ENCODE measurements at places on chromosomes 7 and 10. TPM values are rescaled to one million over a fixed set of nuclear protein-coding genes. Genes with fewer than 3 reads are reported as not detected.

DNA sequence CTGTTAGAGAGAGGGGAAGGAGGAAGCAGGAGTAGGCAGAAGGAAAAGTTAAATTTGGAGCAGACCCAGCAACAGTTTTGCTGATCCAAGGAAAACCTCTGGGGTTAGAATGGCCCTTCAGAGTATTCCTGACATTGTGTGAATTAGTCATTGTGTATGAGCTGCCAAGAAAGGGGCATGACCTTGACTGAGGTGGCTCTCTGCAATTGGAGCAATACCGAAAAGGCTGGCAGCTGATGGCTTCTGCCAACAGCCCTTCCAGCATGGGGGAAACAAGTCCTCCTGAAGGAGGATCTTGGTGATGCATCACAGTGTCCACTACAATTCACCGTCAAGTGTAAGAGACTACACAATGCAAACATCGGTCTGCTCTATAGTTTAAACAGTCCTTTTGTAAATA lies 20.6 kb upstream of the WASL start:
- no peak for DNase-seq

BAIAP2L1 gene
- 0.47 TPM for total RNA-seq

GRCh38 chr10:106500925-106501525 lies 663.5 kb downstream of the SORCS1 start:
- DNase-seq = no peak

DNA sequence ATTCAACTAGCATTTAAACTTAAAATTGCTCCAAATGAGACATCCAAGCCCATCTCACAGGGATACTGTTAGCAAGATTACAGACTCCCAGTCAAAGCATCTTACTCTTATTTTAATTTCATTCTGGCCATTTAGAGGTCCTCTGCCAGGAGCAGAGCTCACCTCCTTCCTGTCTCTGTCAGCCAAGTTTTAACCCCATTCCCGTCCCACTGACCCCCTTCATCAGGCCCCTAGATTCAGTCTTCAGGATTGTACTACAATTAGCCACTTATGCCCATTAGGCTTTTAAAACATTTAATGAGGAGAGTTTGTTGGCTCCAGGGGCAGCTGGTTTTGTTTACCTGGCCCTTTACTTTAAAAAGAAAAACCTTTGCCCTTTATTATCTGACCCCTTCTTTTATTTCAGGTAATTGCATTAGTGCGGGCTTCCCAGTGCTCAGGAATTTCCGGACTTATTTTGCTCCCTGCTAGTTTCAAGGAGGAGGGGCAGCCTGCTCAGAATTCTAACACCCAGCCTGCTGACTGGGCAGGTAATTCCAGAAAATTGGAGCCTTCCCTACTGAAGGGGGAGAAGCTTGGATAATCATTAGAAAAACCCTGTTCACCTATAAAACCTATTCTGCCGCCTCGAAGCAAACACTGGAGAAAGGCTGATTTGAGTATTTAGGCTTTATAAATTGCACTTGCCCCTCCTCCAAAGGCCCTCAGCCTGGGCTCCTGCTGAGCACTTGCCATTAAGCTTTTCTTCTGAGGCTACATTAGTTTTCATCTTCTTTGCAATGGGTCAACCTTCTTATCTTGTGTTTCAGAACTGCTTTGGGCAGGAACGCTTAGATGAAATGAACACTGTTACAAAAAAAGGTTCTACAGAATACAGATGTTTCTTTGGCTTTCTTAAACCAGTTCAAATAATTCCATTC lies 200.5 kb upstream of the HPS1 start:
- DNase-seq = no peak

DNA sequence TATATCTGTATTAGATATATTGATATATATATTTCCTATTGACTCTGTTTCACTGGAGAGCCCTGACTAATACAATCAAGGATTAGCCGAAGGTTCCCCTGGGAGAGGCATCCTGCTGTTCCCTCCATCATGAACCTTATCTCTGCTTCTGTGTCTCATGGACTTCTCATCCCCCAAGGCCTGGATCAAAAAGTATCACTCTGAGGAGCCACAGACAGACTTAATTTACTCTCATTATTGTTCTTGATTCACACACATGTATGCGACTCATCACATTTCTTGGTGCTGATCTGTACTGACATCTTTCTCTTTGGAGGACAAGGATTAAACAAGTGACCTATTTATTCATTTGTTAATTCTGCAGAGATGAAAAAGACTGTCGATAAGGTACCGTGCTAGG lies 550.2 kb downstream of the KCNMA1 start:
- no peak for DNase-seq

GRCh38 chr10:97708976-97709946 lies 4.3 kb upstream of the MARVELD1 start:
- DNase-seq = peak; percentile 32

GRCh38 chr7:3196629-3197400 lies 104.2 kb upstream of the SDK1 start:
- no peak for DNase-seq

DNA sequence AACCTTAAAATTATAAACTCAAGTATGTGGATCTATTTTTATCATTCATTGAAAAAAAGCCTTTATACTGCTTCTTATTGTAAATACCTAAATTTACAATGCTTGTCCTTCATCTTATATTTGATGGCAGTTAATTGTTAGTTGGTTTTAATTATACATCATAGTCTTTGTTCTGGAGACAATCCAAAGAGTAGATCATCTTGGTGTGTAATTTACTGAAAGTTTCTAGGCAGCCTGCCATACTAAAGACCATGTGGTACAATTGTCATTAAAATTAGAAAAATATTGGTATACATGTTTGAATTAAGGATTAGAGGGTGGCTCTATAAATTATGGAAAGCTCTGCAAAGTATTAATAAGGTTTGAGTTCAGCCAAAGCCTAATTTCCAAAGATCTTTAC lies 231.4 kb downstream of the KCND2 start:
- no peak for DNase-seq

- DNase-seq = no peak
Measured at GRCh38 chr10:128646956-128647355, 520.7 kb upstream of the MKI67 start.

Data from naive thymus-derived CD8-positive, alpha-beta T cell (primary cell).